ACHN (cell line): ENCODE measurements at places on chromosomes 7 and 10.
A peak's percentile ranks its signal among the peaks of the same experiment; 100 is the strongest.

- no peak for DNase-seq
Observed at GRCh38 chr10:83935911-83936310, 203.4 kb upstream of the GHITM start.

GRCh38 chr7:131578602-131579001 is 22.2 kb upstream of the PODXL start:
- no peak for DNase-seq

GRCh38 chr10:101601541-101601940 is 13.4 kb downstream of the DPCD start:
- DNase-seq = no peak

GRCh38 chr10:62017491-62017870 is 116.0 kb downstream of the ARID5B start:
- no peak for DNase-seq

GRCh38 chr10:114652402-114653368 is 5.4 kb downstream of the ABLIM1 start:
- no peak for DNase-seq

DNA sequence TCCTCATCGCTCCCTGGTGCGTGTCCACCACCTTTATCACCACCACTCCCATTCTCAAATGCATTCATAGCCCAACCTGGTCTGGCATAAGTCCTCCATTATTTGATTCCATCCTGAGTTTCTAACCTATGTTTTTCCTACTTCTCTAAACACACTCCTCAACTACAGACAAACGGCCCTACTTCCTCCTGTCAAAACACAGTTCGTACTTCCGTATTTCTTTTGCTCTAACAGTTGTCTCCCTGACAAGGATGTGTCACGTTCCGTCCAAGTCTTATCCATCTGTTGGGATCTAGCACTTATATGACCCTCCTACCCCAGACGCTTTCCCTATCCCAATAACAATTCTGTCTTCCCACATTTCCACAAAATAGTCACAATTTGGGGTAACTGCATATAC is 46.8 kb downstream of the DOCK4 start:
- no peak for DNase-seq

DNA sequence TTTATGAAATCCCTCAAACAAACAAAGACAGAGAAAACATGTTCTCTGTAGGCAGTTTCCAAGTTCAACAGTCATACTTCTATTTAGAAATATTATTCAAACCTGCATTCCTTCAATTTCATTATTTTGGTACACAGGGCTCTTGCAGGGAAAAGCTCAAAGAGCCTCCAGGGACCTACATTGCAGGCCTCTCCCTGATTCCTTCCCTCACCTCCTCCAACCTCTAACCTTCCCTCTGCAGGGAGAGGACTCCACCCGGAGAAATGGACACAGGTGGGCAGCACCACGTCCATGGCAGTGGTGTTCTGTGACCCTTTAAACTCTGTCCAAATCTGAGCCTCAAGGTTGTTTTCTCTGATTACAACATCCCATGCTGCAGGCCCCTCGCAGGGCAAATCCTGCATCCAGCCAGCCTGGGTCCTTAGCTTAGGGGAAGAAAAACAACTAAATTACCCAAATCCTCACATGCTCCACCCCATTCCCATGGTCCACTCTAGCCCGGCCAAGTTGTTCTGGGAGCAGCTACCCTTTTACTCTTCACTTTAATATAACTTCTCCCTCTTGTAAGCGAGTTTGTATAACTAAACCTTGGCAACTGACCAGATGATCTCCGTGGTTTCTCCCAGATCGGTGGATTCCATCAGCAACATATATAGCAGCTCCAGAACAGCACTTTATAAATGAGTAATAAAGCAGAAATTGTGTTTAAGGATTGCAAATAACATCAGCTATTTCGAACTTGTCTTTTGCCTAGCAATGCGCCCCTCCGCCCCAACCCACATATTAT is 129.8 kb downstream of the CUBN start:
- no peak for DNase-seq

- DNase-seq = no peak
Observed at GRCh38 chr7:33591490-33591889, 313.8 kb upstream of the BMPER start.

- no peak for DNase-seq
Observed at GRCh38 chr7:138032186-138032585, 30.3 kb upstream of the CREB3L2 start.

DNA sequence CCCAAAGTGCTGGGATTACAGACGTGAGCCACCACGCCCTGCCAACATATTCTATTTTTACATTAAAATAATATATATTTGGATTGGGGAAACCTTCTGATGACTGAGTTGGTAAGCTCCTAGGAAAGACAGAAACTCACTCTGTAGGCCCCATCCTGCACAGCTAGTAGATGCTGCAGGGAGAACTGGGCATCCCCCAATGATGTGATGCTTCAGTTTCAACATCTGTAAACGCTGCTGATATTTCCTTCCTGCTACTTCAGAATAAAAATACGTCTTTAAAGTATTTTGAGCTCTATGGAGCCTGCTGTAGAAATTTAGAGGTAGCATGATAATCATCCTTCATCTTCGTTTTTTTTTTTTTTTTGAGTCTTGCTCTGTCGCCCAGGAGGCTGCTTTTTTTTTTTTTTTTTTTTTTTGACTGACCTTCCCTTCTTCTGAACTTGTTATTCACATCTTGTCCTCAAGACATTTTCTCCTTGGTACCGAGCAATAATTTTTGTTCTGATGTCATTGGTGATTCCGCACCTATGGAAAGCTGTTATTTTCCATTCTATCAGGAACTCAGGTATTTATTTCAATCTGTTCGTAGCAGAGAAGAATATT is 21.8 kb upstream of the INPP5F start:
- DNase-seq = no peak

- peak; percentile 79 for DNase-seq
Observed at GRCh38 chr10:61900829-61901792, at the start of gene ARID5B. ARID5B (plus strand) TSS chr10:61901699; CDS start chr10:61901710, 11 bp downstream.

- DNase-seq = no peak
Observed at GRCh38 chr7:130350945-130351790, 6.6 kb downstream of the CPA5 start.

GRCh38 chr10:30432622-30433305 is 1.2 kb upstream of the MAP3K8 start:
- DNase-seq = no peak

GRCh38 chr7:25028370-25029021 is 48.5 kb upstream of the OSBPL3 start:
- DNase-seq = peak; percentile 51

DNA sequence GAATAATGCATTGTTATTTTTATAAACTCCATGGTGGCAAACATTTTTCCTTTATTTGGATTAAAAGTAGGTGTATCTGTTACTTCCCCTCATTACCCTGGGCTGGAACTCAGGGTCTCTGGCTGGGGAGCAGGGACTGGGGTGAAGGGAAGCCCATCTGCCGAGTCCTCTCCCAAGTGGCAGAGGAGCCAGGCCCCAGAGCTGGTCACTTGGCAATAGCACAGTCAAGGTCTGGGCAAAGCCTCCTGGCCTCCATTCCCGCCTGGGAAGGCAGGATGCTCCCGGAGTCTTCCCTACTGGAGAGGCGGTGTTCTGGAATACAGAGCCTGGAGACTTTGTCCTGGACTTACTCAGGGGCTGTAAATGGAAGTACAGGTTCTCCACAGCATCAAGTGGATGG is 76.2 kb downstream of the CDH23 start:
- DNase-seq = no peak

- no peak for DNase-seq
Observed at GRCh38 chr10:29617880-29618340, 16.9 kb downstream of the SVIL start.

DNA sequence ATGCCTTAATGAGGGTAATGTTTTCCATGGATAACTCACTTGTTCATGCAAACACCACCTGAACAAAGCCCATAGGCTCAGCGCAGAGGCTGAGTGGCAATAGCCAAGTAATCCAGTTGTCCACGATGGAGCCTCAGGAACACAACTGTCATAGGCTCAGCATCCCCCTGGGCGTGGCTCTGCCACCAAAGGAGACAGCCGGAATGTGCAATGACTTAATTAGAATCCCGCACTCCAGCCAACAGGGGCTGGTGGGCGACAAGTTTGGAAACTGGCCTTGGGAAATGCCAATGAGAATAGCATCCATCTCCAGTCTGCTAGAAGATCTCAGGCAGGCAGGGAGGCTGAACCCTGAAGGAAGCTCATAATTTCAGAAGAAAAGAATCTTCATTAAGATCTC is 411.7 kb upstream of the NRP1 start:
- DNase-seq = no peak

- no peak for DNase-seq
Observed at GRCh38 chr10:101993651-101994200, 62.2 kb downstream of the ARMH3 start.
